Skeletal muscle cell (primary cell): ENCODE measurements at places on chromosomes 2 and 18.

DNA sequence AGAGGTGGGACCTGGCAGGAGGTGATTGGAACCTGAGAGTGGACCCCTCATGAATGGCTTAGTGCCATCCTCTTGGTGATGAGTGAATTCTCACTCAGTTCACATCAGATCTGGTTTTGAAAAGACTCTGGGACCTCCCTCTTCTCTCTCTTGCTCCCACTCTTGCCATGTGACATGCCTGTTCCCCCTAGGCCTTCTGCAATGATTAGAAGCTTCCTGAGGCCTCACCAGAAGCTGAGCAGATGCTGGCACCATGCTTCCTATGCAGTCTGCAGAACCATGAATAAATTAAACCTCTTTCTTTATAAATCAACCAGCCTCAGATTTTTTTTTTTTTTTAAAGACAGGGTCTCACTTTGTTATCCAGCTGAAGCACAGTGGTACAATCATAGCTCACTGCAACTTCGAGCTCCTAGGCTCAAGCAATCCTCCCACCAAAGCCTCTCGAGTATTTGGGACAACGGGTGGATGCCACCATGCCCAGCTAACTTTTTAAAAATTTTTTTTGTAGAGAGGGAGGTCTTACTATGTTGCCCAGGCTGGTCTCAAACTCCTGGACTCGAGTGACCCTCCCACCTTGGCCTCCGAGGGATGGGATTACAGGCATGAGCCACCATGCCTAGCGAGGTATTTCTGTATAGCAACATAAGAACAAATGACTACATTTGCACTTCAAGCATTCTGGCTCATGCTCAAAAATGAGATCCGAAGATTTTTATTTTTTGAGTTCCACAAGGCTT is 2.0 kb upstream of the ZFAND2B start:
- no peak for DNase-seq

DNA sequence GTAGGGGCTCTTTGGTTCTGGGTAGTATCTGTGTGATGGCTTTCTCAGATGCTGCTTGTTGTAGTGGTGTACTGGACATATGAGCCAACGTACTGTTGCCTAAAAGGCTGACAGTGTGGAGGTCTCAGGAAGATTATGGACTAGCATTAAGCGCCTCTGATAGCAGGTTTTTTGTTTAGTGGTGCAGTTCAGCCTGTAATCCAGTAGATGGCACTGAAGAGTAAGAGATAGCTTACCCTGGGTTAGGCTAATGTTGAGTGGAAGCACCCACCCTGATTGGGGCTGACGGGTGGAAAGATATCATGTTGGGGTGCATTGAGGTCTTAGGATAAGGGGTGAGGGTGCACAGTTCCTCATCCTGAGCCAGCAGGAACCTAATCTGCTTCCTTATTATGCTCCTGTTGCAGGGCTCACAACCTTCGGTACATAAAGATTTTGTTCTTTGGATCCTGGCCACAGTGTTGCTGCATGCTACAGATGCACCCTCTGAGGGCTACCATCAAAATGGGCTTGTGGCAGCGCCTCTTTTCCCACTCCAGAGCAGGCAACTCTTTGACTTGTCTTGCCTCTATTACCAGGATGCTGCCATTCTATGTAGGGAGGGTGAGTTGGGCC is 79.6 kb downstream of the MSTN start:
- no peak for DNase-seq

DNA sequence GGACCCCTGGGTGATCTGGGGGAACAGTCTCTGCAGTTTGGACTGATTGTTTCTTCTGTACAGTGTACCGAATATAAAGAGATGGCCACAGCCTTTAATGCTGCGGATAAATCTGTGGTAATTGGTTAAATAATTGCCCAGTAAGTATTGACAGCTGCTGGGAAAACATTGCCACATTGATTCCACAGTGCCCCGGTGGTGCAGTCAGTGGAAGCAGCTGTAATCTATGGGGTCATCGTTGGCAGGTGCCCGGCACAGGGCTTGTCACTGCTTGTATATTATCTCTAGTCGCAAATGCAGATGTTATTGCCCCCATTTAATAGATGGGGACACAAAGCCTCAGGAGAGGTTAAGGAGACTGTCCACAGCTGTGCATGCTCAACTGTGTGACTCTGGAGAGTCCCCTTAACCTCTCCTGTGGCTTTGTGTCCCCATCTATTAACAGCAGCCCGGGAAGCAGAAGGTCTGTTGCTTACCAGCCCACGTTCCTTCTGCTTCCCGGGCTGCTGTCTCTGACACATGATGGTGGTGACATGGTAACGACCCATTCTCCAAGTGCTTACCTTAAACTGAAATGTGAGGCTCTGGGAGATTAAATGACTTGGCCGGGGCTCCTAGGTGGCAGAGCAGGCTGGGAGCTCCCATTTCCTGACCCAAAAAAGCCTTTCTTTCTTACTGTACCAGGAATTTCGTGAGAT is 76.9 kb downstream of the NCK2 start:
- no peak for DNase-seq

- DNase-seq, result no peak
Measured at GRCh38 chr2:28321426-28321825, 71.2 kb upstream of the FOSL2 start.

- no peak for DNase-seq
Measured at GRCh38 chr2:17536416-17536815, 4.1 kb upstream of the VSNL1 start.

- no peak for DNase-seq
Measured at GRCh38 chr2:55420871-55421270, 1.2 kb upstream of the CCDC88A start.

- peak; percentile 55 for DNase-seq
Measured at GRCh38 chr2:132943829-132944228, 273.8 kb upstream of the LYPD1 start.

DNA sequence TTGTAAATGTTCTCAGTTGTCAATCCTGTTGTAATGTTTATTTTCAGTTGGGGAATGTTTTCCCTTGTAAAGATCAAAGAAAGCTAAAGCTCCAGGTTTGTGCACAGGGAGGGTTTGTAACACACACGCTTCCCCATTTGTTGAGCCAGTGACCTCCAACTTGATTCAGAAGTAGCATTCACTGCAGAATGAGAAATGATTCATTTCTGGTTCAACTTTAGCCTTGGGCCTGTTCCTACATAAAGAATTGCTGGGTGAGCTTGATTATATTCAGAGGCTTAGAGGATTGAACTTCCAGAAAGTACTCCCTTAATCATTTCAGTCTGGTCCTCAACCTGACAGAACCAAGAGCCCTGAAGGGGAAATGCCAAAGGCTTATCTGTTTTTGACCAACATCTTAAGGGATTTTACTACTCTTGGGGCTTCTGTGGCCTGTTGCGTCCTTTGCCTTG is 70.6 kb upstream of the CAVIN2 start:
- DNase-seq, result no peak

DNA sequence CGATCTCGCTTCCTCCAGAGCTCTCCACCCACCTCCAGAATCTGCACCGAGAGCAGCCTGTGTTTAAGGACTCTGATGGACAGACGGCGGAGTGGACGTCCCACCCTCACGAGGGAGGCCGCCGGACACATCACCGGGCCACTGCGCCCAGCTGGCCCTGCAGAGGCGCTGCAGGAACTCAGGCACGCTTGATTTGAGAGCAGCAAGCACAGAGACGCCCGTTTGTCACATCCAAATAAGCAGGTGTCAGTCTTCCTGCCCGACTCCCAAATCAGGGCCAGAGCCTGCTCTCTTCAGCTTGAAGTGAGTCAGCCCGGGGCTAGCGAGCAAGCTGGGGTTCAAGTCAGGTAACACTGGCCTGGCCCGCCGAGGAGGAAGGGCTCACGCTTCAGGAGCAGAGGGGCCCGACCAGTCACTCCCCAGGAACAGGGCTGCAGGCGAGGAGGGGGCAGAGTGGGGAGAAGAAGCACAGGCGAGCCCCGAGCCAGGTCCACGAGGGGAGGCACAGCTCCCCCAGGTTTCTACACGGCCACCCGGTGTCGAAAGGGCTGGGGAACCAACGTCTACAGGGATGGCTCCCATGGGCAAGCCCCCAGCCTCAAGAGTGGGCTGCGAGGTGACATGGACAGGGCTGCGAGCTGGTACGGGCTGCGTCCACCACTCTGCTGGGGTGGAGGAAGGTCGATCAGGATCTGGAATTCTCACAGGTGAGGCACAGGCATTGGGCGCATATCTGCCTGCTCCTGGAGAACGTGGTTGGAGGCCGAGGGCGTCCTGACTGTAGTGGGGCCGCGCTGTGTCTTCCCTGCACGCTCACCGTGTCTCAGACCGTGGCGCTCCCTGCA is 52.5 kb upstream of the CTDP1 start:
- no peak for DNase-seq

- DNase-seq, result no peak
Measured at GRCh38 chr2:39405364-39405763, 31.7 kb downstream of the MAP4K3 start.

- DNase-seq, result no peak
Measured at GRCh38 chr2:96344011-96344410, 8.4 kb downstream of the NCAPH start.

DNA sequence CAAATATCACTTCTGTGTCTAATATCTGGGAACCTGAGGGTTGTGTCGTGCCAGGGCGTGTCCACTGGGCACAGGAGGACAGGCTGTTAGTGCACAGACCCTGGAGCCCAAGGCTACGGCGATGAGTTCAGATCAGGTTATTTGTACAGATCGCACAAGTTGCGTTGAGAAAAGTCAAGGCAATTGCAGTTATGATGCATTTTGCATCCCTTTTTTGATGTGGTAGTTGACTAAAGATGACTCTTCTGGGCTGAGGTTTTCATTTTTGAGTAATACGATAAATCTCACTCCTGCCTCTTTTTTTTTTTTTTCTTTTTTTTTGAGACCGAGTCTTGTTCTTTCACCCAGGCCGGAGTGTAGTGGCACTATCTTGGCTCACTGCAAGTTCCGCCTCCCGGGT is 7.2 kb downstream of the RBFA start:
- no peak for DNase-seq
